DND-41 (cell line): ENCODE measurements at places on chromosomes 11 and 22.

DNA sequence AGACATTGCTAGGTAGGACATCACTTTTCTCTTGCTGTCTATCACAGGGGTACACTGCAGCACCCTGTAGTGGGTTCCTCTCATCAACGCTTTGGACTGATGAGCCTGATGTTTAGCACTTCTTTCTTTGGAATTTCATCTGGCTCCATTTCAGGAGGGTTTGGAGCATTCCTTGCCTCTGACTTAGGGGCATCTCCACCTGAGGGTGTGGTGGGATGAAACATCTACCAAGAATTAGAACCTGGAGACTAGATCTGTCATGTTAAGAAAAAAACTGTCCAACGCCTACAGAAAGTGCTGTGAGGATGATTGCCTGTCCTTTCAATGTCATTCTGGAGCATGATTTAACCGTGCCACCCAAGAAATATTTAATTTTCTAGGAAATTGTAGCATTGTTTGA, 648.4 kb downstream of the ETS1 start:
- no peaks in the 10 kb centered on the region for H3K4me1 ChIP-seq
- no peak for DNase-seq
- H3K36me3 ChIP-seq, result no peaks in the 10 kb centered on the region
- H3K4me3 ChIP-seq, result no peak overlapping the region
- no peak overlapping the region for H3K27ac ChIP-seq

- no peak for DNase-seq
- no peak overlapping the region for H3K27ac ChIP-seq
- H3K27me3 ChIP-seq, result peaks cover 37% of the 10 kb centered on the region
- H3K4me3 ChIP-seq, result no peak overlapping the region
These were observed 247 bp upstream of the PLAAT5 start for GRCh38 chr11:63491240-63491587.

DNA sequence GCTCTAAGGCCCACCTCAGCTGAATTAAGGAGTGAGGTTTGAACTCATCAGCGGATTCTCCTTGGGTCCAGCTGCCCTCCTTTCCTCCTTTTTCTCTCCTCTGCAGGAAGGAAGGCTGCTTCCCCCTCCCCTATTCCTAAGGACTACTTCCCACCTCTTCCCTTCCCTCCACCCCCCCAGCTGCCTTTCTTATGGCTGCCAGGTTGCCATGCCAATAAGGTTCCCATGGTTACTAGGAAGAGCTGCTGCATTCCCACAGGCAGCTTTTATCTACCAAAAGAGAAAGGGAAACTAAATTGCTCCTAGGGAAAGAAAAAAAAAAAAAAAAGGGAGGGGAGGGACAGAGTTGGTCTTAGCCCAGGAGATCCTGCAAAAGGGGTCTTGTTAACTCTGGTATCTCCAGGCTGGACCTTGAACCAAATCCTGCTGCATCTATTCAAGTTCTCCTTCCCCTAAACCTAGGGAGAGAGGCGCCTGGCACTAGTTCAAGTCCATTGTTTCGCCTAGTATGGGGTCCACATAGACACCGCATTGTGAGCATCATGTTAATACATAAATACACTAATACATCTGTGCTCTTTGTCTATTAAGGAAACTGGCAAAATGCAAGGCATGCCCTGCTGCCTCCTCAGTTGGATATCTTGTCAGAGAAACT, 21.2 kb upstream of the FEZ1 start:
- H3K27me3 ChIP-seq, result peaks cover 3% of the 10 kb centered on the region
- H3K4me3 ChIP-seq, result no peak overlapping the region
- H3K27ac ChIP-seq, result no peak overlapping the region
- no peaks in the 10 kb centered on the region for H3K36me3 ChIP-seq
- peaks cover 11% of the 10 kb centered on the region for H3K4me1 ChIP-seq
- peak; percentile 20 for DNase-seq

GRCh38 chr11:88297863-88298262, 39.7 kb downstream of the CTSC start:
- peaks cover 96% of the 10 kb centered on the region for H3K36me3 ChIP-seq
- no peaks in the 10 kb centered on the region for H3K27me3 ChIP-seq
- H3K4me1 ChIP-seq, result no peaks in the 10 kb centered on the region
- H3K27ac ChIP-seq, result no peak overlapping the region
- no peak for DNase-seq

DNA sequence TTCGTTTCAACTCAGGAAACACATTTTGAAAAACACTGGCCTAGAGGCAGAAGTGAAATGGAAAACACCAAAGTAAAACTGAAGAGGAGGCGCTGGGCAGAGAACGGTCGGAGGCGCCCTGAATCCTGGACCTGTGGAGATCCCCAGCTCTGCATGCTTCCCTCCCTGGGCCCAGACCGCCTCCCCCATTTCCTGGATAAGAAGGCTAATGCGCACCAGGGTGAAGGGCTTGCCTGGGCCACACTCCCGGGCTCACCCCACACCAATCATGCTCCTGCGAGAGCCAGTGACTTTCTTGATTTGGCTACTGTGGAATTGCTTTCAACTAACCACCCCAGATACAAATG, 167.1 kb downstream of the CRYBB2 start:
- peaks cover 45% of the 10 kb centered on the region for H3K4me1 ChIP-seq
- no peaks in the 10 kb centered on the region; the same call in 1 of the 2 replicates for H3K36me3 ChIP-seq
- DNase-seq, result no peak
- H3K4me3 ChIP-seq, result no peak overlapping the region

DNA sequence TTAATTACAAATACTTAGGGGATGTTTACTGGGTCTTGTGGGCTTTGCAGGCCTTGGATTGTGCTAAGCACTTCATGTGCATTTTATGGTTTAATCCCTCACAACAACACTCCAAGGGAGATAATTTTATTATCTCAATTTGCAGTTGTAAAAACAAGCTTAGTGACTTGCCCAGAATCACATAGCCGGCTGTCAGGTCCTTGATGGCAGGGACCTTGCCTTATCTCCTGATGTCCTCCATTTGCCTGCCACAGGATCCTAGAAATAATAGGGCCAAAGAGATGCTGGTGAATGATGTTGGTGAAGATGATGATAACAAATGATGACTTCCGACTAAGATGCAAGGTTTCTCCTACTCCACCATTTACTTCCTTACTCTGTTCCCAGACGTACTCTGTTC, 385.4 kb downstream of the TMEM135 start:
- no peak overlapping the region for H3K4me3 ChIP-seq
- DNase-seq, result no peak
- no peak overlapping the region for H3K27ac ChIP-seq
- no peaks in the 10 kb centered on the region for H3K4me1 ChIP-seq
- no peaks in the 10 kb centered on the region for H3K36me3 ChIP-seq

GRCh38 chr11:69321877-69322361, 28.0 kb downstream of the MYEOV start:
- no peaks in the 10 kb centered on the region for H3K36me3 ChIP-seq
- no peak for DNase-seq
- H3K27me3 ChIP-seq, result peaks cover 4% of the 10 kb centered on the region
- no peak overlapping the region for H3K27ac ChIP-seq
- no peak overlapping the region for H3K4me3 ChIP-seq
